ENCODE measurements at places on chromosomes 2 and 18.

GRCh38 chr18:60987963-60988362 lies 345.3 kb upstream of the CDH20 start:
- peak; percentile 68 for DNase-seq

DNA sequence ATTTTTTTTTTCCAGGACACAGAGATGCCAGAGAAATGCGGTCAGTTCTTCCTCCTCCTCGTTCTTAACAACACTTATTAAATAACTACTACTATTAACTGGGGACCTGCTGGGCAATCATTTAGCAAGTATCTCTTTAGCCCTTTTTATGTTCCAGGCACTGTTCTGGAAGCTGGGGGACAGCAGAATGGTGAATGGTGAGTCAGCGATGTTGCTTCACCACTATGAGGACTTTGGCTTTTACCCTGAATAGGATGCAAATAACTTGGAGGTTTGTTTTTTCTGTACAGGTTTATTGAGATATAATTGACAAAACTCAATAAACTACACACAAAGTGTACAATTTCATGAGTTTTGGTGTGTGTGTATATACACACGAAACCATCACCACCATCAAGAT lies 179.9 kb upstream of the MSH6 start:
- DNase-seq: peak; percentile 48

GRCh38 chr2:3125001-3125760 lies 252.4 kb downstream of the EIPR1 start:
- no peak for DNase-seq

GRCh38 chr2:239804161-239805042 lies 220.7 kb downstream of the NDUFA10 start:
- no peak for DNase-seq

DNA sequence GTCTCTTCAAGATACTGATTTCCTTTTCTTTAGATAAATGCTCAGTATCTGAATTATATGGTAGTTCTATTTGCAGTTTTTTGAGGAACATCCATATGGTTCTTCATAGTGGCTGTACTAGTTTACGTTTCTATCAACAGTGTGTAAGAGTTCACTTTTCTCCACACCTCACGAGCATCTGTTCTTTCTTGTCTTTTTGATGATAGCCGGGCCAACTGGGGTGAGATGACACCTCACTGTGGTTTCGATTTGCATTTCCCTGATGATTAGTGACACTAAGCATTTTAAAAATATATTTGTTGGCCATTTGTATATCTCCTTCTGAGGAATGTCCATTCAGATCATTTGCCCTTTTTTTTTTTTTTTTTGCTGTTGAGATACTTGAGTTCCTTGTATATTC lies 458.8 kb downstream of the SETBP1 start:
- no peak for DNase-seq

Data from choroid plexus epithelial cell (primary cell).